ENCODE measurements at places on chromosomes 2 and 18. TPM values are rescaled to one million over a fixed set of nuclear protein-coding genes. Genes with fewer than 3 reads are reported as not detected.
A peak's percentile ranks its signal among the peaks of the same experiment; 100 is the strongest.

DNA sequence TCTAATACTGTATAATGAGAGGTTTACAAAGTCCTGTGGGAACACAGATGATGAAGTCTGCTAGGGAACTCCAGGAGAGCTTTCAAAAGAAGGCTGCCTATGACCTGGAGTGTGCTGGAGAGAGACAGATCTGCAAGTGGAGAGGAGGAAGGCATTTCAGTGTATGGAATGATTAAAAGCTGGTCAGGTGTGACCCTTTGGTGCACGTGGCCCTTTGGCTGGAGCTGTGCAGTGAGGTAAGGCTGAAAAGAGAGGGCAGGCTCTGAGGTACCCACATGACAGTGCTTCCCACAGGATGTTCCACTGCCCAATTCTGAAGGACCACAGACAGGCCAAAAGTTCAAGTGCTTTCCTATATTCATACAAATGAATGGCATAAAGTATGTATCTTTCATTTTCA lies 157.1 kb downstream of the DYM start:
- DNase-seq = no peak

DNA sequence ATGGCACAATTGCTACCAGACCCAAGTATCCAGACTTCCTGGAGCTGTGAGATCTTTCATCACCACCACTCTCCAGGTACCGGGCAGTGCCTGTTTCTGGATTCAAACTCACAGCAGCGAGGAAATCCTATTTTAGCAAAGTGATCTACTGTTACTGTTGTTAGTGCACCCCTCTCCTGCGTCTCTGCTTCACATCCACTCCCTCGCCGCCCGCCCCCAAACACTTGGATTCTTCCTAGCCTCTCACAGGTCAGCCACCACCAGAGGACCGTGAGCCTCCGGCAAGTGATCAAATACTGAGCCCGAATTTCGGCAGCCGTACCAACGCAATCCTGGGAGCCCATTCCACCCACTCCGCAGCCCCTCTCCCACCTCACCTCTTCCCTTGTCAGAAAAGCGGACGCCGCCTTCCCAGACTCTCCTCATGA lies 519 bp downstream of the METTL4 start:
- DNase-seq = no peak

- no peak for DNase-seq
Measured at GRCh38 chr2:24304631-24305030, 55.7 kb downstream of the ITSN2 start.

DNA sequence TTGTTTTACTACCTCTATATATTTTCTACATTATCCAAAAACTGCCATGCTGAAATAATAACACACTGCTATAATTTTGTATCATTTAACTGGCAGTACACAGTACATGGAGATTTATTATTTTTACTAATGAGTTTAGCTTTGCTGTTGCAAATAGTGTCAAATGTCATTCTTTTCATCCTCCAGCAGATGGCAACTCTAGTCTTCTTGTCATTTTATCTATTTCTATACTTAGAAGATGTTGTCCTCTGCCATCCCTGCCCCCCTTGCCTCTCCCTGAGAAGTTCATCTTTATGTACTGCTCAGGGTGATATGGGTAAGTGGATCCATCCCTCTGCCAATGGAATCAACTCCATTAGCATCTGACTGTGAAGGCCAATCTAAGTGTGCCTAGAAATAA lies 21.7 kb upstream of the LRRTM1 start:
- DNase-seq = peak; percentile 4

DNA sequence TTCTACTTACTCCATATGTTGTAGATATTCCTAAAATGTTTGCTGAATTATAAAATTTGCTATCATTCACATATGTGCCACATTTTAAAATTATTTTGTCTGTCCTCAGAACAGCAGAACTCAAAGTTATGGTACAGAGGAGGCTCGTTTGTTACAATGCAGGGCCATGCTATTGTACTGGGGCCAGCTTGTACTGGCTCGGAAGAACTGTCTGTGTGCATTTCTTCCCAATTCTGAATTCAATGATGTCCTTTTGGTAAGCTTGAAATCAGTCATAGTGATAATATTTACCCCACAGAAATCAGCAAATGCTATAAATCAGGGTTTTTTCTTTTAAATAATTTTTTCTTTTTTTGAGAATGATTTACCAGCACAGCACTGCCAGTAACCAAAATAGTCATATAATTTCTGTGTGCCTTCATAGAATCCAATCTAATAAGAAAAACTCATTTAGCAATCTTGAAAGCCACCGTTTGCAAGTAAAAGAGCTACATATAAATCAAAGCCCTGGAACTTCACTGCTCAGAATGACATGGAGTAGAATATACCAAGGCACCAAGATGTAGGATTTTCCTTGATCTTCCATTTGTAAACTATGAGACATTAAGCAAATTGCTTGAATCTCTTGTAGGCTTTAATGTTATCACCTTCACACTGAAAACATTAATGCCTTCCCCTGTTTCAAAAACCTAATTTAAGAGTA lies 90.7 kb upstream of the EPHA4 start:
- no peak for DNase-seq

DNA sequence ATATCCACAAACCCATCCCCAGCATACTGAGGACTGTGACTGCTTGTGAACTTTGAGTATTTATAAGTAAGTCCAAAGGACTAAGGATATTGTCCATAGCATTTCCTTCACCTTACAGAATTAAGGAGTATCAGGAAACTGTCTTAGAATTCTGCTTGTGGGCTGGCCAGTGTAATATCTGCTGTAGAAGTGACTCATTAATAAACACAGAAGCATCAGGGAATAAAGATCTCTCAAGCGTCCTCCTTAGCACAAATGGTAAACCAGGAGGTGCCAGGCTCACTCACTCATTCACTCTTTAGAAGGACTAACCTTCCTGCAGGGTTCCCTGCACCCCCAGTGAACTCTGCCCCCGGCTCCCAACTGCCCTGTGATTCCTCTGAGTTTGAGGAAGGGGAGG lies 31.0 kb downstream of the CCDC68 start:
- no peak for DNase-seq

- no peak for DNase-seq
Measured at GRCh38 chr18:61946449-61946848, 53.6 kb upstream of the RNF152 start.

DNA sequence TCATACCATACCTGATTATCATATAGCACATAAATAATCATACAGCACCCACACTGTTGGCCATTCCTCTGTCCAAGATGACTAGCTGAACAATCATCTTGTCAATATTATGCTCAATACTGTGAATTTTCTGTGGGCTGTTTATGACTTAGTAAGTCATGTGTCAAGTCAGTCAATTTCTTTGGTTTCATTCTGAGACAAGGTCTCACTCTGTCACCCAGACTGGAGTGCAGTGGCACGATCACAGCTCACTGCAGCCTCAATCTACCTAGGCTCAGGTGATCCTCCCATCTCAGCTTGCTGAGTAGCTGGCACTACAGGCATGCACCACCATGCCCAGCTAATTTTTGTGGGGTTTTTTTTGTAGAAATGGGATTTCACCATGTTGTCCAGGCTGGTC lies 5.7 kb downstream of the MCM6 start:
- no peak for DNase-seq

Gene KYNU
- 2.0 TPM for total RNA-seq

Gene WDSUB1
- 5.4 TPM for total RNA-seq
